ENCODE measurements at places on chromosomes 13 and 19.

- DNase-seq, result no peak
Measured at GRCh38 chr13:41751734-41752445, 209.0 kb downstream of the VWA8 start.

GRCh38 chr19:4032436-4032835, 24.9 kb downstream of the PIAS4 start:
- no peak for DNase-seq

DNA sequence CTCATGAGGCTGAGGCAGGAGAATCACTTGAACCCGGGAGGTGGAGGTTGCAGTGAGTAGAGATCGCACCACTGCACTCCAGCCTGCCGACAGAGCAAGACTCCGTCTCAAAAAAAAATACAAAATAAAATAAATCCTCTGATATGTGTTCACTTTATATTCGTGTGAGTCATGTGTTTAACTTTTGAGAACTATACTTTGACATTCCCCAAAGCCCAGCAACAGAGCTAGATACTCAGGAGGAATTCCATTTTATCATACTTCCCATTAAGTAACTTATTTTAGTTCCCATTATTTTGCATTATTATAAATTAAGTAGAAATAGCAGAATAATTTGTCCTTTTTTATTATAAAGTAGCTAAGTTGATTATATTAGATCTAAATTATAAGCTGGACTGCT, 3.3 kb upstream of the CHAMP1 start:
- DNase-seq, result no peak

DNA sequence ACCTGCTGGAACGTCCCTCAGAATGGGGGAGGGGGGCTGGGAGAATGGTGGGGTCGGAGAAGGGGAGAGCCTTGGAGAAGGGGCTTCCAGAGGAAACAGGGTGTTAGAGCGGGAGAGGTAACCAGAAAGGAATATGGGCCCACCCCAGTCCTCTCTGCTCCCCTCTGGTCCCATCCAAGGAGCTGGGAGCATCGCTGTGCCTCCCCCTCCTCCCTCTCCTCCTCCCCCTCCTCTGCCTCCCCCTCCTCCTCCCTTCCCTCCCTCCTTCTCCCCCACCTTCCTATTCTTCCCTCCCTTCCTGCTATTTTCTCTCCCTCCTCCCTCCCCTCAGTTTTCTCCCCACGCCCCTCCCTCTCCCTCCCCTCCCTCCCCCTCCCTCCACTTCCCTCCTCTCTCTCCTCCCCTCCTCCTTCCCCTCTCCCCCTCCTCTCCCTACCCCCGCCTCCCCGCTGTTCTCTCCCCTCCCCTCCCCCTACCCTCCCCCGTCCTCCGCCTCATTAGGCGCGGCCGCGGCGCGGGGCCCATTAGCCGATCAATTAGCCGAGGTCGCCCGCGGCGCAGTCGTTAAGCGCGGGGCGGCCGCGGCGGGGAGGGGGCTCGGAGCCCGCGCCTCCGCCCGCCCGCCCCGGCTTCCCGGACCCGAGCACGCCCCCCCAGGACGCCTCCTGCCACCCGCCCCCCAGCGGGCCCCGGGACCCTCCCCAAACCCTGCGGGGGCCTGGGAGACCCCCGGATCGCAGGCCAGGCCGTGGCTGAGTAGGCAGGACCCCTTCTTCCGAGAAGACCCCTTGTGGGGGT, 15.4 kb downstream of the TLE5 start:
- no peak for DNase-seq

DNA sequence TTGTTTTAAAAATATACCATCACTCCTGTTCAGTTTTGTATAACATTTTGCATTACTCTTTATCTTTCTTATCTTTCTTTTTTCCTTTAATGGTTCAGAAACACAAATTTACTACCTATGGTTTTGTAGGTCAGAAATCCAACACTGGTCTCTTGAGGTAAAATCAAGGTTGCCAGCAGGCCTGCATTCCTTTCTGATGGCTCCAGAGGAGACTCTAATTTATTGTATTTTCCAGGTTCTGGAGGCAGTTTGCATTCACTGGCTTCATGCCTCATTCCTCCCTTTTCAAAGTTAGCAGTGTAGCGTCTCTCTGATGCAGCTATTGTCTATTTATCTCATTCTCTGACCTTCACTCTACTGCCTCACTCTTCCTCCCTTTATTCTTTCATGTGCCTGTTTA, 767.4 kb downstream of the SLITRK6 start:
- no peak for DNase-seq

DNA sequence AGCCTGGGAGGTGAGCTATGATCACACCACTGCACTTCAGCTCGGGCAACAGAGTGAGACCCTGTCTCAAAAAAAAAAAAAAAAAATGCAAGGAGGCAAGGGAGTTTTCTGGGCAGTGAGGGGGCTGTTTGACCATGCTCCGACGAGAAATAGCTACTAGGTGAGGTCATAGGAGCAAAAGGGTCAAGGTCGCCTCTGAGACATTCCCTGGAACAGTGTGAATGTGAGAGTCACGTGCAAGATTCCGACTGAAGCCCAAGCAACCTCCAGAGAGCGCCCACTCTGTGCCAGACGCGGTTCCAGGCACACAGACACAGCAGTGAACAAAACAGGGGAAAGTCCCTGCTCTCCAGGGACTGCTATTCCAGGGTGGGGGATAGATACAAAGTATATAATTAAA, 2.5 kb downstream of the ZNRF4 start:
- no peak for DNase-seq

DNA sequence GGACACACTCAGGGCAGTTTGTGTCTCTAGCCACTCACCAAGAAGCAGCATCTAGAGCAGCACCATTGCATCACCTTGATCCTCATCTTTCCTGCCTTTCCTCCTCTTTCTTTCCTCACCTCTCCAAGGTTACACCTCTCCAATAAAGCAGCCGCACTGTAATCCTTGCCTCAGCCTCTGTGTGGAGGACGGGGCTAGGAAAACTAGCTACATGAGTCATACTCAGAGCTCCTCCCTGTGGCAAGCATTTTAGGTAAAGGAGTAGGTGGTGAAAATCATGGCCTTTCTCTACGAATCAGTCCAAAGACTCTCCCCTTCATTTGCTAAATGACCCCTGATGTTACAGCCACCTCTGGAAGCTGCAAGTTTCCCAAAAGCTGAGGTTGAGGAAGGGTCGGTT, 108.9 kb downstream of the DNAJC15 start:
- DNase-seq, result no peak

GRCh38 chr19:43624933-43625332, 5.5 kb upstream of the ZNF428 start:
- no peak for DNase-seq

DNA sequence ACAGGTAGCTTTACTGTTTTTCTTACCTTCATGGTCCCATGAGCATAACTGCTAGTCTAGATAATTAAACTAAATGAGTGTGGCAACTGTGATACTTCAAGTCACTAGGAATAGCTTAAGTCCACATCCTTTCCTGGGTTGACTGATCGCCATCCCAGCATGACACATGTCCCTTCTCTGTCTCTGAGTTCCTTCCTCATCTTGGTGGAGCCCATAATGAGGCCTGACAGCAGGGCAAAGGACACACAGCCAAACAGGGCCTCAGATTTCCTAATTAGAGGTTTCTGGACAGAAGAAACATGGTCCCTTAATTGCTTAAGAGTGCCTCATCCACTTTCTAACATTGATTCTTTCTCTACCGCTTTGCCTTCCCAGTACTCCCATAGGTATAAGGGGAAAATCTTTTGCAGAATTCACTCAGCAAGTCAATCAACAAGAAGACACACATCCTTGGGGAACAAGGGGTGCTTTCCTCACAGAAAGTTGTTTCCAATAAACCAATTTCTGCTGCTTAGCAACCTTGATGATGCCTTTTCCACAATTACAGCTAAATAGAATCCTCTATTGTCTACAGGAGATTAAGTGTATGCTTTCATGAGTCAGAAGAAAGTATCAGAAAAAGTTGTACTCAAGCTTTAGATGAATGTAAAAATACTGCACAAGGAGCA, 208.3 kb upstream of the SERP2 start:
- DNase-seq, result no peak

DNA sequence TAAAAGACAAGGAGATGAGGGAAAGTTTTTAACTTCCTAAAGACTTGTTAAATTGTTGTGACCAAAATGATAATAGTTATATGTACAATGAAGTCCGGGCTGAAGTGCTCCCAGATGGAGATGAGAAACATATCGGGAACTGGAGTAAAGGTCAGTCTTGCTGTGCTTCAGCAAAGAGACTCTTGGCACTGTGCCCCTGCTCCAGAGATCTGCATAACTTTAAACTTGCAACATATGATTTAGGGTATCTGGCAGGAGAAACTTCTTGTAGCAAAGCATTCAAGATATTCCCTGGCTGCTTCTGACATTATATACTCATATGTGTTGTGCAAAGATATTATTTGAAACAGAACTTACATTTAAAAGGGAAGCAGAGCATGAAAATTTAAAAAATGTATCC, 786.6 kb upstream of the SLITRK6 start:
- no peak for DNase-seq

DNA sequence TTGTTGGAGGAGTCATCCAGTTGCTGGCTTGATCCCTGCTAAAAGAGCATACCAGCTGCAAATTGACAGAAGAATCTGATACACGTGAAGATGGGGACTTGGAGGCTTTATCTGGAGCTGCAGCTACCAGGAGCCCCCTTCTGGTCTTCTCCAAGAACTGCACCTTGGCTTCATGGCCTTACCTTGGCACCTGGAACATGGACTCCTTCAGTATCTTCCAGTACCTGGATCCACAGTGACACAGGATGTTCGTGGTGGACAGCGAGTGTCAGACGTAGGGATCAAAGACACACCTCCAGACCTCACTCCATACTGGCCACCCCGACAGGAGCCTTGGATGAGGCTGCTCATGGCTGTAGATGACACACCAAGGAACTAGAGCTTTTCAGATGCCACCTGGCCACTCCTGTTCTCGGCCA, 9.9 kb upstream of the ACSBG2 start:
- peak; percentile 66 for DNase-seq
